Liver (tissue), 10 donors: ENCODE measurements at places on chromosomes 4 and X.

DNA sequence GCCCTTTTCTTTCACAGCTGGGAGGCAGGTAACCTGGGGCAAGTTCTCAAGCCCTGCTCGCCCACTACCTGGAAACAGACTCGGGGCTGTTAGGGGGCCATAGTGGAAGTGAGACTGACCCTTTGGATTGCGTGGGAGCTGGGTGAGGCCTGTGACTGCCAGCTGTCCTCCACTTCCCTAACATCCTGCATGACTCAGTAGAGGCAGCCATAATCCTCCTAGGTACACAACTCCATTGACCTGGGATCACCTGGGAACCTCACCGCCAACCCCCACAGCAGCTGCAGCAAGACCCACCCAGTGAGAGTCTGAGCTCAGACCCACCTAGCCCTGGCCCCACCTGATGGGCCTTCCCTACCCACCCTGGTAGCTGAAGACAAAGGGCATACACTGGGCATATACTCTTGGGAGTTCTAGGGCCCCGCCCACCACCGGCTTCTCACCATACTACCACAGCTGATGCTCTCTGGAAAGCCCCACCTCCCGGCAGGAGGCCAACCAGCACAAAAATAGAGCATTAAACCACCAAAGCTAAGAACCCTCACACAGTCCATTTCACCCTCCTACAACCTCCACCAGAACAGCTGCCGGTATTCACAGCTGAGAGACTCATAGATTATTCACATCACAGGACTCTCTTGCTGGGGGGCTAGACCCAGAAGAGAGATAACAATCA is 61.1 kb upstream of the DCTD start:
- H3K4me1 ChIP-seq = no peaks in the 10 kb centered on the region
- no peak overlapping the region for H3K27ac ChIP-seq
- no peaks in the 10 kb centered on the region for H3K36me3 ChIP-seq
- DNase-seq = no peak
- no peak overlapping the region for H3K4me3 ChIP-seq

DNA sequence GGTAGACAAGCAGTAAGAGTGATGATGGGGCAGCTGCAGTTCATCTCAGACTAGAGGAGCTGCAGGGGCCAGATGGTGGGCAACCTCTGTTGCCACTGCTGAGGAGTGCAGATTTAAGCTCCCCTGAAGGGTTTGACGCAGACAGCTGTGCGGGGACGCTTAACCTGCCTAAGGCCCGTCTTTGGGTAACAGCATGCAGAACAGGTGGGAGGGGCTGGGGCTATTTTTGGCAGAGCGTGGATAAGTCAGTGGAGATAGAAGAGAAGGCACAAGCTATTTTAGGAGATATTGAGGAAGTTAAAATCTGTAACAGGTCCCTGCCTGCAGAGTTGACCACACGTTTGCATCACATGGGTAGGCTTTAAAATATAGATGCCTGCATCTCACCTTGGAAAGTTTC is 10.5 kb downstream of the CD99 start:
- H3K4me1 ChIP-seq = peaks cover 3% of the 10 kb centered on the region
- no peak overlapping the region for H3K4me3 ChIP-seq
- DNase-seq = no peak
- H3K27ac ChIP-seq = no peak overlapping the region

GRCh38 chr4:151169223-151169622 is 69.8 kb downstream of the RPS3A start:
- DNase-seq = no peak
- no peak overlapping the region for H3K27ac ChIP-seq
- H3K27me3 ChIP-seq = no peaks in the 10 kb centered on the region
- H3K4me1 ChIP-seq = no peaks in the 10 kb centered on the region
- H3K36me3 ChIP-seq = peaks cover 8% of the 10 kb centered on the region
- H3K4me3 ChIP-seq = no peak overlapping the region

DNA sequence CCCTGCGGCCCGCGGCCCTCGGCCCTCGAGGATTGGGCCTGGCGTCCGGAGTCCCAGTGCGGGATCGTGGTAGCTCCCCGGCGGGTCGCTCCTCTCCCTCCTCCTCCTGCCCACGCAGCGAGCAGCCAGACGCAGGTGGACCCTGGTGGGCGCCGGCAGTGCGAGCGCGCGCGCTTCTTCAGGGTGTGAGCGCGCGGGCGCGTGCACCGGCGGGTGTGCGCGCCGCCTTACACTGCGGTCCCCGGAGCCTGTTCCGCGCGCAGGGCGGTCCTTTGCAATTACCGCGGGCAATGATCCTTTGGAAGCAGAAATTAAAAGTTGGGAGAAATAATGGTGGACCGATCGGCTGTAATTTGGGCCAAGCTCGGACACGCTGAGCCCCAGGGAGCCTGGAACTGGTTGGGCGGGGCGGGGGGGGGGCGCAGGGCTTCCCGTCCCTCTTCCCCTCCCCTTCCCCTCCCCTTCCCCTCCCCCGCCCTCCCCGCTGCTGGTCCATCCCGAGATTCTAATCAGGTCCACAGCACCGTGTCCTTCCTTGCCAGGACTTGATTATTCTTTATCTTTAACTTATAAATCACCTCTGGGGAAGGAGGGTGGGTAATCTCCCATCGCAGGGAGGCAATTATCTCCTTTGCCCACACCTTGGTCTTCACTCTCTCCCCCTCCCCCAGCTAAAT is 1.6 kb upstream of the NKX1-1 start:
- H3K27me3 ChIP-seq = peaks cover 7% of the 10 kb centered on the region
- no peak overlapping the region for H3K4me3 ChIP-seq
- no peak for DNase-seq

DNA sequence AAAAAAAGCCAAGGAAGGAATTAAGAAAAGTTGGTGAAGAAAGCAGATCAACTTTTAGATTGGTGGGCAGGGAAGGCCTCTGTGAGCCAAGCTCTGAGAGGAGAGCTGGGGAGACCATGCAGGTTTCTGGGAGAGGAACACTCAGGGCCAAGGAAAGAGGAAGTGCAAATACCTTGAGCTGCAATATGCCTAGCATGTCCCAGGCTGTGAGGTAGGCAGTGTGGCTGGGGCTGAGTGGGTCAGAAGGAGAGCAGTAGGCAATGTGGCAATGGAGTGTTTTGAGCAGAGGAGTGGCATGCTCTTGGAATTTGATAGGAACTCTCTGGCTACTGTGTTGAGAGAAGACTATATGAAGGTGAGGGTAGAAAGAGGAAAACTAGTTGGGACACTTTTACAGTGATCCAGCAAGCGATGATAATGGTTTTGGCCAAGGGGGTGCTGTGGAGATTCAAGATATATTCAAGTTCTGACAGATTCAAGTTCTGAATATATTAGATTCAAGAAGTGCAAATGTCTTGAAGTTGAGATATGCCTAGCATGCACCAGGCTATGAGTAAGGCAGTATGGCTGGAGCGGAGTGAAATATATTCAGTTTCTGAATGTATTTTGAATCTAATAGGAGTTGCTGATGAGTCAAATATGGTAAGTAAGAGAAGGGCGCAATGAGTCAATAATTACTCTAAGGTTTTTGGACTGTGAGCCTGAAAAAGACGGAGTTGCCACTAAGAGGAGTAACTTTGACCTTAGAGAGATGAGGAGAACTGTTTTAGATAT is 172.5 kb downstream of the CAMK2D start:
- no peaks in the 10 kb centered on the region for H3K36me3 ChIP-seq
- no peak overlapping the region for H3K4me3 ChIP-seq
- no peak for DNase-seq
- H3K4me1 ChIP-seq = peaks cover 9% of the 10 kb centered on the region
- H3K27me3 ChIP-seq = no peaks in the 10 kb centered on the region

- H3K27ac ChIP-seq = no peak overlapping the region
- H3K4me1 ChIP-seq = no peaks in the 10 kb centered on the region
- H3K27me3 ChIP-seq = no peaks in the 10 kb centered on the region
- H3K36me3 ChIP-seq = peaks cover 3% of the 10 kb centered on the region
- DNase-seq = peak; percentile 43
Measured at GRCh38 chrX:153460826-153461225, 9.6 kb downstream of the HAUS7 start.
